ENCODE measurements at places on chromosomes 2 and 18.

GRCh38 chr2:228599781-228600180 lies 418.3 kb upstream of the SPHKAP start:
- DNase-seq = no peak

DNA sequence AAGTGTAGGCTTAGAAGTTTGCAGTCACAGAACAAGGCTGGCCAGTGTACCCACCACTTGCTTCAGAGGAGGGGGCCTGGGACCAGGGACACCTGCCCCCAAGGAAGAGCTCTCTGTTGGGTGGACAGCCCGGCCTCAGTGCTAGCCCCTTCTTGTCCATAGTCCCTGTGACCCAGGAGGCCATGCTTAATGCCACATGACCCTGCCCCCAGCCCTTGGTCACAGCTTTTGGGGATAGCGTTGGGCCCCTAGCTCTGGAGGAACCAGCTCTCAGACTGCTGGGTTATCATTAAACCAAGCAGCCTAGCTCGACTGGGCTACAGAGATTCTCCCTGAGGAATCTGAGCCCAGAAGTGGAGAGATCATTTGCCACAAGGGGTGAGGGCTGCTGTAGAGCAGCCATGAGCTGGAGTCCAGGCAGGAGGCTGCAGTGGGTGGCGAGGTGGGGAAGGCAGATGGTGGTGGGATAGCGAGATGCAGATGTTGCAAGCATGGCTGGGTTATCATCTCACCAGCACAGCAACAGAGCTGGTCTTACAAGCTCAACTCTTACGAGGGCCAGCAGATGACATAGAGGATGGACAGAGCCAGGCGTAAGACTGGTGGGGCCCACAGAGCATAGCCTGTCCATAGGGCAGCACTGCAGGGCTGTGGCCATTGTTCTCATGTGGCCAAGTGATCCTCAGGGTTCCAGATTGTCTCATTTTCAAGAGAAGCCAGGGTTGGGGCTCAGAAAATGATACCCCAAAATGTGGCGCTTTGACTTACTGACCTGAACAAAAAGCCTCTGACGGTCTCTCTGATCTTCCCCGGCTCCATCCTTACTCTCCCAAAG lies 7.2 kb upstream of the TMEM37 start:
- no peak for DNase-seq

DNA sequence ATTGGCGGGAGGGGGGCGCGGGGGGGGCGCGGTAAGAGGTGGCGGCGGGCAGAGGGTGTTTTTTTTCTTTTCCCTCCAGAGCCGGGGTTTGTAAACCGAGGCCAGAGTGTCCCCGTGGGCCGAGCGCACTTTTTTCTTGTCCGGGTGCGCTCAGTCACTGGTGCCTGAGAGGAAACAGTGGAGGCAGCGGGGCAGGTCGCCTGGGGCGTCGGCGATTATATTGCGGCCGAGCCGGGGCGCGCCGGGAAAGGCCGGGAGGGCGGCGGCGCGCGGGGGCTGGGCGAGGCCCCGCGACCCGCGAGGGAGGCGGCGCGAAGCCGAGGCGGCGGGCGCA lies 275 bp downstream of the HOXD8 start:
- no peak for DNase-seq

GRCh38 chr2:136225950-136226835 lies 108.2 kb upstream of the CXCR4 start:
- peak; percentile 12 for DNase-seq

DNA sequence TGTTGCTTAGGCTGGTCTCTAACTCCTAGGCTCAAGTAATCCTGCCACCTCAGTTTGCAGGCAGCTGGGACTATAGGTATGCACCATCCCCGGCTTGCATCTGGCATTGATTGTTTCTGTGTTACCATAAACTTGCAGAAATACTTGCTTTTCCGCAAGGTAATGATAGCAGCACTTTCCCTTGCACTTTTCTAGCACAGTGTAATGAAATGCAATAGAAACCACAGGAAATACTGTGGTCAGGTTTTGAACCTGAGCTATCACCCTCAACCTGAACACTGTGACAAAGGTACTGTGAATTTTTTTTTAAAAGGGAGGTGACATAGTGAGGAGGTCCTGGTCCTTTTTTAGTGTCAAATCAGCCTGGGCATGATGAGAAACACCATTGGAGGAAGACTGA lies 38.3 kb downstream of the DHRS9 start:
- DNase-seq = peak; percentile 37

Measured in CD4-positive, alpha-beta T cell treated with Interleukin-6 for 4 hours (primary cell).